ENCODE measurements at places on chromosomes 5 and 9.
A peak's percentile ranks its signal among the peaks of the same experiment; 100 is the strongest.

GRCh38 chr9:33437205-33437604 lies 10.2 kb downstream of the AQP3 start:
- DNase-seq = no peak

- no peak for DNase-seq
Observed at GRCh38 chr9:7979611-7980010, 180.0 kb upstream of the DMAC1 start.

DNA sequence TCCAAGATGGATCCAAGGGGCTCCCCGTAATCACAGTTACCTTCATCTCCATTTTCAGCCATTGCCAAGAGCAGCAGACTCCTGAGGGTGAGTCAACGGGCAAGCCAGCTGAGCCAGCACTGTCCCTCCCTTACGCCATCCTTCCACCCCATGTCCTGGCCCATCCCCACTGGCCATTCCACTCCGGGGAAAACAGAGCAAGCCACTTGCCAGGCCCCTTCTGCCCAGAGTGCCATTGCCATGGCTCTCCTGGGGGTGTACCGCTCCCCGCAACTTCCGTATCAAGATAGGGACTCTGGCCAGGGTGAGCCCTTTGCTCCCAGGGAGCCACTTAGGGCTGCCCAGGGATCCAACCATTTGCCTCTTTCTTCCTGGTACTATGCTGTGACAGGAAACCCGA lies 48.9 kb upstream of the CDKN2AIPNL start:
- DNase-seq = no peak

- no peak for DNase-seq
Observed at GRCh38 chr5:102959055-102959454, 160.9 kb downstream of the GIN1 start.

DNA sequence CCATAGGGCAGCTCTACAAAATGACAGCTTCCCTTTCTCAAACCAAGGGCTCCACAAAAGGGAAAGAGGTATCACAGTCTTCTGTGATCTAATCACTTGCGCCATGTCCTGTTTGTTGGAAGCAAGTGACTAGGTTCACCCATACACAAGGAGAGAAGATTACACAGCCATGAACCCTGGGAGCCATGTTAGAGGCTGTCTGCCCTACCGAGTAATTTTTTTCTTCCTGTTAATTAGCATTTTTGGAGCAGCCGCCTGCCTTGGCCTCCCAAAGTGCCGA lies 33.2 kb upstream of the GOLPH3 start:
- no peak for DNase-seq

DNA sequence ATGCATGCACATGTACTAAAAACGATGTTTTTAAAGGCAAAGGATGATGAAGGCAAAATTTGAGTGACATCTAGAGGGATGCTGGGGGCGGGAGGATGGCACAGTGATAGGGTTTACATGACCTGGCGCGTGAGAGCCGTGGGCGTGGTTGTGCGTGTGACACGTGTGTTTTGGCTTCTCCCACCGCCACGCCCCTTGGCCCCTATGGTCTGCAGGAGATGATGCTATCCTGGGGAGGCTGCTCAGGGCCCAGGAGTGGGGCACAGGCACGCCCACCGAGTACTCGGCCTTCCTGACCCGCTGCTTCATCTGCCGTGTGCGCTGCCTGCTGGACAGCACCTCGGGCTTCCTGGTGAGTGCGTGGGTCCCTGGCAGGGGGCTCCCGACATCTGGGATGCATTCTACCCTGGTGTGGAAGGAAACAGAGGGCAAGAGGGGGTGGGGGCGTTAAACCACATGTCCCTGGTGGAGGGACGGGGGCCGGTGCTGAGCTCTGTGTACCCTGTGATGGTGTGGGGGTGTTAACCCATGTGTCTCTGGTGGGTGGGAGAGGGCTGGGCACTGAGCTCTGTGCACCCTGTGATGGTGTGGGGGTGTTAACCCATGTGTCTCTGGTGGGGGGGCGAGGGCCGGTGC lies 19.2 kb upstream of the EXOC3 start:
- DNase-seq = no peak

DNA sequence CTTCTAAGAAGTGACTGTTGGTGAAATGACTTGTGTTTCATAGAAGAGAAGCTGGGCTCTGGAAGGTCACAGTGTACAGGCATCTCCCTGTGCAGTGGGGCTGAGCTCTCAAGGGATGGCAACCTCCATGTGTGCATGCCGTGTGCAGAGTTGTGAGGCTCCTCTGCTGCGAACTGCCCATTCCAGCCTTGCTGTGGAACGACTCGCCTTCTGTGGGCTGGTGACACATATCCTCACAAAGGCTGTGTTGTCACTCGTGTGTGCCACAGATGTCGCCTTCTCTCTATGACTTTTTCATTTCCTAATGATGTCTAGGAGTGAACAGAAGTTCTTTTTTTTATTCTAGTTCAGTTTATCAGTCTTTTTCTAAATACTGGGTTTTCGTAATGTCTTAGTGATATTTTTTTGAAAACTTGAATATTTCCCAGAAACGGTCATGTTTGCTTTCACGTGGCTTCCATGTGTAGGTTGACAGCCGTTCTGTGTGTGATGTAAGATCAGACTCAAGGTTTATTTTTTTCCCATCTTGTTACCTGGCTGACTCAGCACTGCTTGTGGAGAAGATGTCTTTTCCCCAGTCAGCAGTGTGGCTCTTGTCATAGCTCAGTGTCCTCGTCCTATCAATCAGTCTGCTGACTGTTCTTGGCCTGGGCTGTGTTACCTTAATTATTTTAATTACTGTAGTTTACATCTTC lies 57.3 kb upstream of the CACNA1B start:
- no peak for DNase-seq

DNA sequence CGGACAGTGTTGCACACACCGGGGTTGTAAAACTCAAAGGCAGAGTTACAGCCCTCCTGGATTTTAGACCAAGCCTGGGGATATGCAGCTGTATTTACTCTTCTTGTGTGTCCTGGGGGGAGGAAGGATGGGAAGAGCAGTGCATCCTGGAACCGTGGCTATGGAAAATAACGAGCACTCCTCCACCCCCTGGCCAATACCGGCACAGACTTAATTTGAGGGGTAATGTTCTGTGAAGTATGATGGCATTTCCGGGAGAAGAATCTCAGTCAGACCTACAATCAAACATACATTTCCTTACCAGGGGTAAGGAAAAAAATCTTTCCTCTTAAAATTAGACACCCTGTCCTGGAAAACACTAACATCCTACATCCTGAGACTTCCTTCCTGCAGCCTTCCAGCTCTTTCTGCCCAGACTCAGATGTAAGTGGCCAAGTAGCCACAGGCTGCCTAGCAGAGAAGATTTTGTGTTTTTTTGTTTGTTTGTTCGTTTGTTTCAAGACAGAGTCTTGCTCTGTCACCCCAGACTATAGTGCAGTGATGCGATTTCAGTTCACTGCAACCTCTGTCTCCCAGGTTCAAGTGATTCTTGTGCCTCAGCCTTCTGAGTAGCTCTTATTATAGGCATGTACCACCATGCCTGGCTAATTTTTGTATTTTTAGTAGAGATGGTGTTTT lies 11.0 kb upstream of the ERMP1 start:
- no peak for DNase-seq

- DNase-seq = peak; percentile 74
Observed at GRCh38 chr9:21415493-21416267, 6.8 kb downstream of the IFNA8 start.

- no peak for DNase-seq
Observed at GRCh38 chr9:7273575-7273974, 515.8 kb downstream of the KDM4C start.

DNA sequence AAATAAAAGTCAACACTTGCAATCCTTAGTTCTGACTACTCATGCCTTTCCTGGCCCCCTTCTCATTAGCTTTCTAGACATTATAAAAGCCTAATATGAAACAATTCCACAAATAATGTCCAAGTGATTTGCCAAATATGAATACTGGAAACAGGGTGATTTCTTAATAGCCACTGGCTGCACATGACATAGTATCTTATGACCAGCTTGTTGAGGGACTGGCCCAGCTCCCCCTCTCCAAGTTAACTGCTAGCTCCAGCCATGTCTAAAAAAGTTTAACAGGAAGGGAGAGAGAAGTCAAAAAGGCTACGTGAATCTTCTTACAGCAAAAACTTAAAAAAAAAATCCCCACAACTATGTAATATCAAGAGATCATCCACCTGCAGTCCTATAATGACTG lies 1.5 kb downstream of the CERT1 start:
- no peak for DNase-seq

DNA sequence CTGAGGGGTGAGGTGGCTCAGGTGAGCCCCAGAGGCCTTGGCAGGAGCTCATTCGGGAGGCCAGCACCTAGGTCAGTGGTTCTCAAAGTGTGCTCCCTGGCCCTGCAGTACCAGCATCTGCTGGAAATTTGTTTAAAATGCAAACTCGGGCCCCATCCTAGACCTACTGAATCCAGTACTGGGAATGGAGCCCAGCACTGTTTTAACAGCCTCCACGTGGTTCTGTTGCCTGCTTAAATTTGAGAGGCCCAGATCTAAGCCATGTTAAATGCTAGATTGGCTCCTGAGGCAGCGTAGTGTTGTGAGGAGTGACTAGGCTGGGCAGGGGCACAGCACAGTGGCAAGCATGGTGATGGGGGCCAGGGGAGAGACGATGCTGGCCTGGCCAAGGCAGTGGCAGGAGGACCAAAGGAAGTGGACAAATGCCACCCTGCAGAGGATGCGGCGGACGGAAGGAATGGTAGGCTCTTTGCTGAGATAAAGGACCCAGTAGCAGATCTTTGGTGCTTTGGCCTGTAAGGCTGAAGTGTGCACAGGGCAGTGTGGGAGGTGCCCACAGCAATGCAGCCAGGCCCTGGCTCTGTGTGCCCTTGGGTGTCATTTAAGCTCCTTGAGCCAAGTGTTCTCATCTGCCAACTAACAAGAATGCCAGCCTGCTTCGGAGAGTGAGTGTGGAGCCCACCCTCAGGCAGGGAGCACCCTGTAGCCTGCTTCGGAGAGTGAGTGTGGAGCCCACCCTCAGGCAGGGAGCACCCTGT lies 4.2 kb downstream of the PRR7 start:
- no peak for DNase-seq

- no peak for DNase-seq
Observed at GRCh38 chr9:34185778-34186551, 7.1 kb downstream of the UBAP1 start.

DNA sequence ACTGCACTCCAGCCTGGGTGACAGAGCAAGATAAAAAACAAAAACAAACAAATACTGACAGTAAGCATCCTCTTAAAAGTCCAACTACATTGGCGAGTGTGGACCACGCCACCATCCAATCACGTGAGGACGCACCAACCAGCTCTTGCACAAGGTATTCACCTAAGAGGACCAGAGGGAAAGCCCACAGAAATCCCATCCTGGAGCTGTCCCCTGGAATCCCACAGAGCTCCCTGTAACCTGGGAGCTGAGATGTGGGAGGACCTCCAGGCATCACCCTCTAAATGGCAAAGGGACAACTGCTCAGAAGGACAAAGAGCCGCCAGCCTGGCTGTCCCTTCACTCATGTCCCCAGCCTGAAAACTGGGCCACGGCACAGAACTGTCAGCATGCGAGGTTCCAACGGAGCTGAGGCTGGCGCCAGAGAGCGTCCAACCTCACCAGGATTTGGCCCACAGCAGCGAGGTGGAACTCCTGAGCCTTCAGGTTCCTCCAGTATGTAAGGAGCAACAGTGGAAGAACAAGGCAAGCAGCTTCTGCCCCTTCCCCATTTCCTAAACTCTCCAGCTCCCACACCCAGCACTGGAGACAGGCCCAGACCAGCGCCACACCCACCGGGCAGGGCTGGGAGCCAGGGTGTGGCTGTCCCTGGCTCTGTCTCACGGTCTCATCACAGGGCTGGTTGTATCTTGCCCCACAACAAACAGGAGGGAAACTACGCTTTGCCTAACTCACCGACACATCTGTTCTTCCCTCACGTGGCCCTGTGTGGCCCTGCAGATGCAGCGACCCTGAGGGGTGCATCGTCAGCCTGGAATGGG lies 15.2 kb downstream of the IPPK start:
- DNase-seq = no peak

DNA sequence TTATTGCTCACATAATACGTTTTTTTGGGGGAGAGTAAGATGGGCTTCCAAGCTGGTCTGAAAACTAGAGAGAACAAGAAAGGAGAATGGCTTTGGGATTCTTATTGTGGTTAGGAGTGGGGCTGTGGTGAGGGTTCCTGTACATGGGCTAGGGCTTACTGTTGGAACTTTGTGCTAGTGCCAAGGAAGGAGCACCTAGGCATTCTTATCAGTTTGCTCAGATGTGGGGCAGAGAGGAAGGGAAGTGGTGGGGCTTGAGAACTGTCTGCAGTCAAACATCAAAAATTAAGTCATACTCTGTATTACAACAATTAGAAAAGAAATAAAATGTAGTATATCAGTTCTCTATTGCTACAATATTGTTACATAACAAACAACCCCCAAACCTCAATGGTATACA lies 4.0 kb upstream of the THBS4 start:
- DNase-seq = no peak

DNA sequence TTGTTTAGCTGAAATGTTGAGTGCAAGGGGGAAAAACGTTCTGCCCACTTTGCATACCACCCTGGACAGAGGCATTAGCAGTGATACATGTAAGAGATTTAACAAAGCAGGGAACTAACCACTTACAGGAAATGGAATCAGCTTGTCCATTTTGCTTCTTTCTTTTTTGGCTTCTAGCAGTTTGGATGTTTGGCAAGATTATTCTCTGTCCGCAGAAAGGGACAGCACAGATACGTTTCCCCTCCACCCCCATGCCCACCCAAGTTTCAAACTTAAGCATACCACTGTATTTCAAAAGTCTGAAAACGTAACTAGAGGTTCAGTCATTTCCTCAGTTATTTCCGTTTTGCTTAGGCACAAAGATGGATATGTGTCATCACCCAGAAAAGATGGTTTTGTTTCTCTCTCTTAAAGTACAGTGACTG lies 118.4 kb downstream of the GDNF start:
- DNase-seq = no peak

DNA sequence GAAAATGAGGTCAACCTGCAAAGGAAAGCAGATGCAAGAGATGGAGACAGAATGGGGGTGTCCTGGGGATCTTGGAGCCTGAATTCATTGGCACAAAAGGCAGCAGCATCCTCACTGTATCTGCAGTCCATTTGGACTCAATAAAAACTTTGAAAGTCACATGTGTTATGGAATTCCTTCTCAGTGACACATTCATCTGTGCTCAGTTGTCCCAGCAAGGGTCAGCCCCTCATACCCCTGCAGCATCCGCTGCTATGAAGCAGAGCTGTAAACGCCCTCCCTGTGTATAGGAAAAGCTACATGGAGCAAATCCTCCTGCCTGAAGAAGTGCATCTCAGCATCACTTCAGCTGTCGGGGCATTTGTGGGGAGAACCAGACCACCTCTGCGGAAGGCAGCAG lies 14.5 kb upstream of the RARS1 start:
- no peak for DNase-seq

- DNase-seq = peak; percentile 87
Observed at GRCh38 chr5:114782869-114783268, 386.8 kb downstream of the TRIM36 start.

GRCh38 chr5:79454043-79454442 lies 59.9 kb downstream of the HOMER1 start:
- no peak for DNase-seq

- no peak for DNase-seq
Observed at GRCh38 chr9:32955655-32956478, 45.6 kb downstream of the APTX start.
